ENCODE measurements at places on chromosomes 6 and 20. TPM values are rescaled to one million over a fixed set of nuclear protein-coding genes. Genes with fewer than 3 reads are reported as not detected.

- DNase-seq, result no peak
These were observed 52.5 kb downstream of the ATG5 start for GRCh38 chr6:106273087-106273486.

GRCh38 chr6:133070410-133071043, 170.6 kb upstream of the EYA4 start:
- no peak for DNase-seq

DNA sequence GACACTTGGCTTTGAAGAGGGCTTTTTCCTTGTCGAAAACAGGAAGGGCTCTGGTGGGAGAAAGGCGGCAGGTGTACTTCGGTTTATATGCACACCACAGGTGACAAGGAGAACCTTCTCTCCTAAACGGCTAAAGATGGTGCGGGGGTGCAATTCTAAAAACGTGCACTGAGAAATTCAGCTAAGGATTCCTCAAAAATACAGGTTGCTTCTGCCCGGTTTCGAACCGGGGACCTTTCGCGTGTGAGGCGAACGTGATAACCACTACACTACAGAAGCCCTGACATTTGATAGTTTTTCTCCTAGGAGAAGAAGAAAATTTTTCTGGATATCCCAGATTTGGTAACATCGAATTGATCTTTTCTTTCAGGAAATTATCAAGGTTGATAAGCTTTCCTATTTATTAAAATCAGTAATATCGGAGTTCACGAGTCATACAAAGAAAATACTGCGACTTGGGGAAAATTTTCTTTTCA, 32.0 kb downstream of the POM121L2 start:
- no peak for DNase-seq

- DNase-seq, result no peak
These were observed 144.2 kb upstream of the FBXL4 start for GRCh38 chr6:99091985-99092384.

- DNase-seq, result no peak
These were observed 149.4 kb downstream of the ZMYND8 start for GRCh38 chr20:47206962-47207641.

DNA sequence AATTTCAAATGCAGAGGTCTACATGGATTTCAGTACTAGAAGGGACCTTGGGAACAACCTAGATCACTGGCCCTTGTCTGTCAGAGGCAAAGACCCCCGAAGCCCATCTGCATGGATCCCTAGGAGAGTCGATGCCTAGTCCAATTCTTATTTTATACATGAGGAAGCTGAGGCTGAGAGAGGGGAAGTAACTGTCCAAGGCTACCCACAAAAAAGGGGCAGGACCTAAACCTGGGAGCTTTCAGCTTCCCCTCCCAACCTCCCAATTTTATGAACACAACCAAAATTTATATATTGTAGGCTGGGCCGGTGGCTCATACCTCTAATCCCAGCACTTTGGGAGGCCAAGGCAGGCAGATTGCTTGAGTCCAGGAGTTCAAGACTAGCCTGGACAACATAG, 73.2 kb downstream of the TRERF1 start:
- no peak for DNase-seq

- no peak for DNase-seq
These were observed 25.7 kb upstream of the SIRT5 start for GRCh38 chr6:13548500-13549210.

The PRKN gene
- 0.42 TPM for polyA plus RNA-seq

The SCRT2 gene
- not detected for polyA plus RNA-seq

The AARS2 gene
- 4.5 TPM for polyA plus RNA-seq

The GINS1 gene
- polyA plus RNA-seq, result 2.7 TPM
